ENCODE measurements at places on chromosomes 1 and 21.

DNA sequence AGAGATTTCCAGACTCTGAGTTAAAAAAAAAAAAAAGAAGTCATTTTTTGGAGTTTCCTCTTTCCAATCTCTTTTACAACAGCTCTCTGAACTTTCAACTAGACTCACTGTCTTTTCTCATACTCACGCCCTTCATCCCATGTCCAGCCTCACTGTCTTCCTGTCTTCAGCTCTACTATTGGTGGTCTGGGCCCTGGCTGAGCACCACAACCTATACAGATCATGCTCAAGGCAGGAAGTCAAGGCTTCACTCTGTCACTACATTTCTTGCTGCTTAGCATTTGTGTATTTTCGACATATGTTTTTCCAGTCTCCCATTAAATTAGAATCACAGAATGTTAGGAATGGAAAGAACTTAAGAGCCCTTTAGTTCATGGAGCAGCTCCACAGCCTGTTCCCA, 106.4 kb upstream of the PPP2R5A start:
- no peak for DNase-seq

DNA sequence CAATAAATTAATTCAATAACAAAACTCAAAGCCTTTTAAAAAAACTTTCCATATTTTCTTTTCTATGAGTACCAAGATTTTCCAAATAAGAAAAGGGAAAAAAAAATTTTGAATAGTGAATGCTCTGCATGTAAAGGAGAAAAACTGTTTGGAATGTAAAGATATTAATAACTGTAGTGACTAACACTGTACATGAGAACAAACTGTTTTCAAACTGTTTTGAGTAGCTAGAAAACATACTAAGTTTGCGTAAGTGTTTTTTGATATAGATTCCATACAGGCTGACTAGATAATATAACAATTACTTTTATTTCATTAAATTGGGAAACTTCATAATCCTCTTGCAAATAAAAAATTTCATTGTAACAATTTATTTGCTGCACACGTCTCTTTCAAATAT, 150.5 kb downstream of the DPYD start:
- DNase-seq = no peak

DNA sequence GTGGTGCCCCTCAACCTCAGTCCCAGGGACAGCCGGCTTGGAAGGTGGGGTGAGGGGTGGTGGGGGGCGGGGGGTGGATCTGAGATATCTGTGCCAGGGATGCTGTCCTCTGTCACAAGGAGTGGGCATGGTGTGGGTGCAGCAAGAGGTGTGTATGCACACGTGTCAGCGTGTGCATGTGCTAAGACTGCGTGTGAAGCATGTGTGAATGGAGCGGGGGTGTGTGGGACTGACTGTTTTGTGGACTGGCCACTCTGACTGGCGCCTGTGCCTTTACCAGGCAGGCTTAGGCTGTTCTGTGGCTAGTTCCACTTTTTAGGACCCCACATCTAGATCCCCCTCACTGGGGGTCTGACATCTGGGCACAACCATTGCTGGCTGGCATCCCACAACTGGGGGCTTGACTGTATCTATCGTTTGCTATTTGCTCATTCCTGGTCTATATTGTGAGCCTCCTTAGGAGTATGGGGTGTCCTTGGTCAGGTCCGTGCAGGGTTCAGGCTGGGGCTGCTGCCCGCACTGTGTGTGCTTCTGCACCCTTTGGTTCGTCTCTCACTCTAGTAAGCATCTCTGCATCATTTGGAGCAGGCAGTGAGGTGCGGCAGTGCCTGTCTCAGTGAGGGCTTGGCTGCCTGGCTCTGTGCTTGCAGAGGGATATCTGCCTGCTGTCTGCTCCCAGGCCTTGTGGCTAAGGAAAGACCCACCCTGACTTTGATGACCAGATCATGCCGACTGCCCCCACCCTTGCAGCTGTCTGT, 1.9 kb downstream of the AMPD2 start:
- no peak for DNase-seq

DNA sequence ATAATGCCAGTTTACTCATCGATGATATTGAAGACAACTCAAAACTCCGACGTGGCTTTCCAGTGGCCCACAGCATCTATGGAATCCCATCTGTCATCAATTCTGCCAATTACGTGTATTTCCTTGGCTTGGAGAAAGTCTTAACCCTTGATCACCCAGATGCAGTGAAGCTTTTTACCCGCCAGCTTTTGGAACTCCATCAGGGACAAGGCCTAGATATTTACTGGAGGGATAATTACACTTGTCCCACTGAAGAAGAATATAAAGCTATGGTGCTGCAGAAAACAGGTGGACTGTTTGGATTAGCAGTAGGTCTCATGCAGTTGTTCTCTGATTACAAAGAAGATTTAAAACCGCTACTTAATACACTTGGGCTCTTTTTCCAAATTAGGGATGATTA, 13.7 kb downstream of the GGPS1 start:
- DNase-seq = no peak

- no peak for DNase-seq
Observed at GRCh38 chr1:178308438-178308837, 188.3 kb downstream of the CLEC20A start.

Measured in stimulated activated CD4-positive, alpha-beta T cell treated with anti-CD3 and anti-CD28 coated beads, Interleukin-12 subunit alpha, Interleukin-12 subunit beta, amount 100 ng/mL, for 24 hours (primary cell).